ENCODE measurements at places on chromosomes 1 and 21.
A peak's percentile ranks its signal among the peaks of the same experiment; 100 is the strongest.

GRCh38 chr1:196774175-196774574 is 465 bp upstream of the CFHR3 start:
- DNase-seq = no peak

DNA sequence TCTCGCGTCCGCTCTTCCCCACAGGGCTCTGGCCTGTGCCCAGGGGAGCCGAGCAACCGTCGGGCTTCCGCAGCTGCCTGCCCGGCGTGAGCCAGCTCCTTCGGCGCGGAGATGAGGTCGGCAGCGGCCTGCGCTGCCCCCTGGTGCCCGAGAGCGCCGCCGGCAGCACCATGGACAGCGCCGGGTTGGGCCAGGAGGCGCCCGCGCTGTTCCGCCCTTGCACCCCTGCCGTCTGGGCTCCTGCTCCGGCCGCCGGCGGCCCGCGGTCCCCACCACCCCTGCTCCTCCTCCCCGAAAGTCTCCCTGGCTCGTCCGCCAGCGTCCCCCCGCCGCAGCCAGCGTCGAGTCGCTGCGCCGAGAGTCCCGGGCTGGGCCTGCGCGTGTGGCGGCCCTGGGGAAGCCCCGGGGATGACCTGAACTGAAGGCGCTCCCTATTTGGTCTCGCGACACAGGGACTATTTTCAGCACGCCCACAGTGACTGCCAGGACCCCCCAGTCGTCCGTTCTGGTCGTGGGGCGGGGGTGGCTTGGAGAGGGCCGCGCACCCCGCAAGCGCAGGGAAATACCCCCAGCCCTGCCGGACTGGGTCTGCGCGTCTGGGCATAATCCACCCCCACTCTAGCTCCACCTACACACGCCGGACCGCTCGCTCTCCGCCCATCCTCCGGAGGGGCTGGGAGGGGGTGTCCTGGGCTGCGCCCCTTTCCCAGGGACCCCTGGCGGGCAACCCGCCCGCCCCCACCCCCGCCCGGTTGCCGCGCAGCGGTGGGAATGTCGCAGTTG is 1.3 kb downstream of the HES3 start:
- DNase-seq = peak; percentile 14

GRCh38 chr1:188244681-188245080 is 1415.9 kb downstream of the PLA2G4A start:
- DNase-seq = no peak

DNA sequence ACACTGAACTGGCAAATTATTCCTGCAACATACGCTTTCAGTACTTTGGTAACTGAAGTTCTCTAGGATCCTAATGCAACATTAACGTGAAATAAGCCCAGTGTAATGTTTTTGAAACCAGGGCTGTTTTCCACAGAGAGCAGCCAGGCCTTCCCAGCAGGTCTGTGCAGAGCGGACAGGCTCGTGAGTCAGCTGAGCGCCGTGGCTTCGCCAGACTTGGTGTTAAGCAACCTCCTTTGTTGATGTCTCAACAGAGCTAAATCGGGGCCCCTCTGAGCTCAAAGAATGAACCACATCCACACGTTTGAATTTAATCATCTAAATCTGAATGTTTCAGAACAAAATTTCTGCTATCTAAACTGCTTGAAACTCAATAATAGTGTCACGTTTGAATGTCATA is 181.8 kb upstream of the FMN2 start:
- no peak for DNase-seq

GRCh38 chr1:186511761-186512637 is 51.1 kb upstream of the PDC start:
- DNase-seq = no peak

- DNase-seq = no peak
Measured at GRCh38 chr1:47478090-47478489, 40.2 kb downstream of the FOXD2 start.

GRCh38 chr1:53130598-53130877 is 11.9 kb downstream of the SLC1A7 start:
- no peak for DNase-seq

DNA sequence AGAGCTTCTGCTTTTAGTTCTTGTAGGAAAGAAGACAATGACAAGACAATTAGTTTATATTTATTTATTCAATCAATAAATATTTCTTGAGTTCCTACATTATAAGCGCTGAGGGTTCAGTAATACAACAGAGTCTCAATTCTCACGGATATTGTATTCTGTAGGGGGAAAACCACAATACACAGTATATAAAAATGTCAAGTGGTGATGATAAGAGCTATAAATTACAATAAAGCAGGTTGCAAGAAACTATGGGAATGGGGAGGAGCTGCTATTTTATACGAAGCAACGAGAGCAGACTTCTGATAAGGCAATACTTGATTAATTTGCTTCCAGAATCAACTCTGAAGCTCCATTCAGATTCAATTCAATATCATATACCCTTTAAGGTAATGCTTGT is 10.6 kb upstream of the XCL1 start:
- DNase-seq = no peak

- DNase-seq = no peak
Measured at GRCh38 chr21:32702702-32703101, 25.1 kb downstream of the SYNJ1 start.

GRCh38 chr1:6891781-6892579 is 106.7 kb downstream of the CAMTA1 start:
- DNase-seq = no peak

GRCh38 chr1:212622906-212623305 is 14.3 kb downstream of the ATF3 start:
- no peak for DNase-seq

GRCh38 chr1:157495285-157495684 is 57.0 kb downstream of the FCRL5 start:
- no peak for DNase-seq

- no peak for DNase-seq
Measured at GRCh38 chr1:219771080-219771479, 157.3 kb downstream of the SLC30A10 start.

DNA sequence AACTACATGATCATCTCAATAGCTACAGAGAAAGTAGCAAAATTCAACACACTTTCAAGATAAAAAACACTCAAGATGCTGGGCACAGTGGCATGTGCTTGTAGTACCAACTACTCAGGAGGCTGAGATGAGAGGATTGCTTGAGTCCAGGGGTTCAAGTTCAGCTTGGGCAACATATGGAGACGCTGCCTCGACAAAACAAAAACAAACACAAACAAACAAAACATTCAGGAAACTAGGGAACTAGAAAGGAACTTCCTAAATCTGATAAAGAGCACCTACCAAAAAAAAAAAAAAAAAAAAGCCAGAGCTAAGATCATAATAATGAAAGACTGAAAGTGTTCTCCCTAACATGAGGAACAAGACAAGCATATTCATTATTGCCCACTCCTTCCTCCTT is 22.8 kb upstream of the RNF186 start:
- DNase-seq = no peak

DNA sequence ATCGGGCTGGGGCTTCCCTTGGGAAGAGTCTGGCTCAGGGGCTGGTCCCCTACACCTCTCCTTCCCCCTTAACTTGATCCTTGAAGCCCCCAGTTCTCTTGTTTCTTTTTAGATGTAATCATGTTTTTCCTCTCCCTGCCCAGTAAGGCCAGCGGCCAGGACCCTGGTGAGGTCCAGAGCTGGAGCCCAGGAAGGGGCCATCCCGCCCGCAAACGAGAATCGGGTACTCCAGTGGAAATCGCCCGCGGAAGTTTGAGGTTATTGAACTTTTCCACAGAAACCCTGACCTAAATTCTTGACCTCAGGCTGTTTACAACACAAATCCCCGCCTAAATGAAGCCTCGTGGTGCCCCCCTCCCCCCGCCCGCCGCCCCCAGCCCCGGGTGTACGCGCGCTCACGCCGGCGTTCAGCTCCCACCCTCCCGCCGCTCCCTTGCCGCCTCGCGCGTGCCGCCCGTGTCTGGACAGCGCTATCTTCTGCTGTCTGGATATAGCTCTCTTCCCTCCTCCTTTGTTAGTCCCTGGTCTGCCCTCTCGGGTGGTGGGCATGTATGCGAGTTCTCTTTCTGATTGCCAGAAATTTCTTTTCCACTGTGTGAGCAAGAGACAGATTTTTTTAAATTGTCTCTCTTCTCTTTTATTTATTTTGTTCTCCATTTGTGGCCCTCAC is 165.9 kb upstream of the CACNA1E start:
- DNase-seq = no peak

- no peak for DNase-seq
Measured at GRCh38 chr1:185317886-185318310, 855 bp upstream of the IVNS1ABP start.

GRCh38 chr1:155527677-155528076 is 34.9 kb downstream of the ASH1L start:
- no peak for DNase-seq
